ENCODE measurements at places on chromosomes 6 and 20.

GRCh38 chr20:5621305-5621704 is 128.9 kb upstream of the SHLD1 start:
- no peak for DNase-seq

DNA sequence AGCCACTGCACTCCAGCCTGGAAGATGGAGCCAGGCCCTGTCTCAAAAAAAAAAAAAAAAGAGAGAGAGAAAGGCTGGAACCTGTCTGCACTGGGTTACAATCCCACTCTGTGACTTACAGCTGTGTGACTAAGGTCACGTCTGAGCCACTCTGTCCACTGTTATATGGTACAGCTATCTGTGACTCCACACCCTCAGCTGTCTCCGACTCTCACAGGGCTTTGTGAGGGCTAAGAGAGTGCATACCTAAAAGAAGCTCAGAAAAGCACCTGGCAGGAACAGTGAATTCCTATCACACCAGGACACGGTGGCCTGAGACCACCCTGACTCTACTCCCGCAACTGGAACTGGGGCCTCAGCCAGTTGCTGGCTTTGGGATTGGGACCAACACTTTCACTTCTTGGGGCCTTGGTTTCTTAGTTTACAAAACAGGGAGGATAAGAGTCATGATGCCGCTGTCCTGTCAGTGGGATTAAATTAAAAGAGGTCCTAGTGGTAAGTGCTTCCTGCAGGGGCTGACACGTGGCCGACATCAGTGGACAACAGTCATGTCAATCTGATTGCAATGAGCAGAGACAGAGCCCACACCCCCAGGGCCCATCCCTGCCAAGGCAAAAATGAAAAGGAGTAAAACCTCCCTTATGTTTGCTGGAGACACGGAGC is 5.7 kb upstream of the CD93 start:
- DNase-seq, result no peak

GRCh38 chr6:144159742-144160141 is 9.4 kb downstream of the STX11 start:
- no peak for DNase-seq

GRCh38 chr6:152353440-152353839 is 283.7 kb downstream of the SYNE1 start:
- no peak for DNase-seq

GRCh38 chr20:4027590-4028265 is 12.4 kb upstream of the RNF24 start:
- peak; percentile 57 for DNase-seq

DNA sequence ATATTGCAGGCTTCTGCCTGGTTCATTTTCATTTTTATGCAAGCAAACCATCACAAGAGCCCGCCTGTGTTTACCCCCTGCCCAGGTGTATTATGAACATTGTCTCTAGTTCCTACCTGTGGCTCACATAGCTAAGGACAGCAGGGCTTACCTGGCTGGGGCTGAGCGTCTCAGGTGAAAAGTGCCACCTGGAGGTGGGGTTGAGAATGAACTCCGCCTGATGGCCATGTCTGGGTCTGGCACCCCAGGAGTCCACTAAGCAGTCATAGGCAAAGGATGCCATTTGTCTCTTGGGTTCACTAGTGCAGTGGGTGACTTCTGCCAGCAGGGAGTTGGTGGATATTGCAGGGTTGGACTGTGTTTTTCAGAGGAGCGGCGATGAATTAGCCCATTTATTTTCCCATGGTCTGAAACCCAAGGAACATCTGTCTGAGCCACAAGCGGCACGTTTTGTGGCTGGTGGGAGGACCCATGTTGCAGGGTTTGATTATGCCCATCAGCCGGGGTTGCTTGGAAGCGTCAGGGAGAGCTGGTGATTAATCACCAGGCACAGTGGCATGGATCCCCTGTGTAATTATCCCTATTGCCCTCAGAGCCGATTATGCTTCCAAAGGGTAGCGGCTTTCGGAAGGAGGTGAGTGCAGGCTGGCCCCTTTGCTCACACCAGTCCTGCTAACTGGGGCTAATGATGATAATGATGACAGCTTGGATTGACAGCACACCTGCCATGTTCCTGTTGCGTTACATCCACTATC is 92.1 kb downstream of the CDH26 start:
- DNase-seq, result no peak

GRCh38 chr20:36835453-36836198 is 40.3 kb upstream of the TLDC2 start:
- peak; percentile 98 for DNase-seq

- no peak for DNase-seq
These were observed 45.4 kb downstream of the TULP4 start for GRCh38 chr6:158357570-158358216.

DNA sequence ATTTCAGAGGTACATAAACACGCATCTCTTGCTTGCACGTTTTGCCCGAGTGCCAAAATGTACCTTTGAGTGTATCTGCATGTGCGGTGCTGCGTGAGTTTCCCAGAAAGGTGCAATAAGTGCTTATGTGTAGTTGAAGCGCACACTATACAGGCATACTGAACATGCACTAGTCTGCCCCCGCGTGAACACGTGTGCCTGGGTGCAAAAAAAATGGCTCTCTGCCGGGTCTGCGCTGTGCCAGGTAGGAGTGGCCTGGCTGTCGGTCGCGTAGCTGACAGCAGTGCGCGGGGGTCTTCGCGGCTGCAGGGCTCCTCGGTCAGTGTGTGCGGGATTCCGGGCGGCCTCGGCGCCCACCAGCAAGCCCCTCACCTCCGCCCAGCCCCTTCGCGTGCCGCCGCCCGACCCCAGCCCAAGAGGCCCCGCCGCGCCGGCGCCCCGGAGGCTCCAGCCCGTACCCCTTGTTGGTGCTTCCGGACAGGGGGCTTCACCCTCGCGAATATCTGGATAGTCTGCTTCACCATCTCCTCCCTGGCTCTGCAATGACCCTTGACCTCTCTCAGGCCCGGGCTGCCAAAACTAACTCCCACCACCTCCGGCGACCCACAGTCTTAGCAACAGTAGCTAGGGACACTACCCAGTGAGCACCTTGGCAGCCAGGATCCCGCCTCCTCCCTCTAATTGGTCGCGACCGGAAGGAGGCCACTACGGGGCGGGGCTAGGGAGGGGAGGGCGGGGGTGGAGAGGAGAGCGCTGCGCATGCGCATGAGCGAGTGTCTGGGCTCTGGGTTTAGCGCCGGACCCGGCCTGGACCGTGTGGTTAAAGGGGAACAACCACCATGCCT is at the start of gene KIF6:
Gene KIF6, minus strand, starts transcription at position 622 of the 845 bp plus-strand sequence. Its CDS starts 98 bp downstream, at position 524.
- DNase-seq, result peak; percentile 91

GRCh38 chr6:2754911-2755310 is 4.2 kb upstream of the MYLK4 start:
- DNase-seq, result no peak

DNA sequence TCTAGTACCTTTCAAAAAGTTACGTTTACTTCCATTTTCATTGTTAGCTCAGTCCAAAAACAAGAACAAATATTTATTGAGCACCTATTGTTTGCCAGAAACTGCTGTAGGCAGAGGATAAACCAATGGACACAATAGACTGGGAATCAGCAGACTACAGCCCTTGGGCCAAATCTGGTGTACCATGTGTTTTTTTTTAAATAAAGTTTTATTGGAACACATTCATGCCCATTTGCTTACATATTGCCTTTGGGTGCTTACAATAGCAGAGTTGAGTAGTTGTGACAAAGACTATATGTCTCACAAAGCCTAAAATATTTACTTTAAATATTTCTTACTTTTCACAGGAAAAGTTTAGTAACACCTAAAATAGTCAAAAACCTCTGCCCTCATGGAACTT is 216.1 kb downstream of the COL9A1 start:
- DNase-seq, result no peak

GRCh38 chr6:130019326-130020072 is 1.1 kb downstream of the L3MBTL3 start:
- peak; percentile 61 for DNase-seq

GRCh38 chr20:9255171-9255570 is 186.3 kb downstream of the PLCB4 start:
- DNase-seq, result no peak

DNA sequence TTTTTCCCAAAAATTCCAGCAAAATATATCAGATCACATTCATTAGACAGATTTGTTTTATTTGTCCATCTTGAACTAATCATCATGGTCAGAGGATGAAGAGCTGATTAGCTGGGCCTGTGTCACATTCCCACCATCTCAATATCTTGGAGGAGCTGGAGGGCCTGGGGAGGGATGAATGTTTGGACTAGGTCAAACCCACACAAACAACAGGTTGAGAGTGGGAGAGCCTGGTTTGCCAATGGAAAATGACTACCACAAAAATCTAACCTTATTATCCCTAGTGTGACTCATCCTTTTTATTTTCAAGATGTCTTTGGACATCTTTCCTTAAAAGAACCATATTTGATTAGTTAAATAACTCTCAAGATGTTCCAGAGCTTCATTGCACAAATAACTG is 242.4 kb downstream of the OGFRL1 start:
- DNase-seq, result peak; percentile 35

GRCh38 chr6:95292011-95292410 is 285.3 kb upstream of the MANEA start:
- DNase-seq, result no peak

GRCh38 chr6:10759884-10760329 is 12.3 kb downstream of the TMEM14B start:
- DNase-seq, result peak; percentile 84

DNA sequence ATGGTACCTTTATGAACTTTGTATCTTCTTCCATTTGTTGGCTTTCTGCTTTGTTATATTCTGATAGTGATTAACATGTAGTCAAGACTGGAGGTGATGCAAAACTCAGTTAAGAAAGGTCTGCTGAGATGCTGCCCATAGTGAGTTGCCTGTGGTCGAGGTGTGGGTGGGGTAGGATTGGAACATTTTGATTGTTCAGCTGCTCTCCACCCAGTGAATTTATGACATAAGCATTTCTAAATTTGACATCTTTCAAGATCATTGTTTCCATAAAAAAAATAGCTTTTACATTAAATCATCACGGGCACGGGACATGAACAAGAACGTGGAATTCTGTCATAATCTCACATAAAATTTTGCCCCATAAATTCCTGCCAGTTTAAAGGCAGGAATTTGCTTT is 146.6 kb upstream of the POU3F2 start:
- DNase-seq, result no peak

- DNase-seq, result no peak
These were observed 17.2 kb downstream of the TMEM200A start for GRCh38 chr6:130382872-130383490.

DNA sequence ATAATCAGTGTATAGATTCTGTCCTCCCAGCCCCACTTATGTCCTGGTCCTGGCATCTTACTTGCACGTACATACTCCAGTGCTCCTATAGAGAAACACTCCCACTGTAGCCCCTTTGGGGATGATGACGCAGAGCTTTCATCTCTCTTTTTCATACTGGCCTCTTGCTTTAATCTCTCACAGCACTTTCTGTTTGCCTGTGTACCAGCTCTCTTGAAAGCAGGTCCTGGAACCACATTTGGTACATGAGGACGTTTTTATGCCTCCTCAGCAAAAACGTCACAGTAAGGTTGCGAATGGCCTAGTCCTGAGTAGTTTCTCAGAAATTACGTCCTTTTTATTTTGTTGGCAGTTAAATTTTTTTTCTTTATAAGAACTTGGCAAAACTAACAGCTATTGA is 10.8 kb downstream of the L3MBTL3 start:
- DNase-seq, result no peak

DNA sequence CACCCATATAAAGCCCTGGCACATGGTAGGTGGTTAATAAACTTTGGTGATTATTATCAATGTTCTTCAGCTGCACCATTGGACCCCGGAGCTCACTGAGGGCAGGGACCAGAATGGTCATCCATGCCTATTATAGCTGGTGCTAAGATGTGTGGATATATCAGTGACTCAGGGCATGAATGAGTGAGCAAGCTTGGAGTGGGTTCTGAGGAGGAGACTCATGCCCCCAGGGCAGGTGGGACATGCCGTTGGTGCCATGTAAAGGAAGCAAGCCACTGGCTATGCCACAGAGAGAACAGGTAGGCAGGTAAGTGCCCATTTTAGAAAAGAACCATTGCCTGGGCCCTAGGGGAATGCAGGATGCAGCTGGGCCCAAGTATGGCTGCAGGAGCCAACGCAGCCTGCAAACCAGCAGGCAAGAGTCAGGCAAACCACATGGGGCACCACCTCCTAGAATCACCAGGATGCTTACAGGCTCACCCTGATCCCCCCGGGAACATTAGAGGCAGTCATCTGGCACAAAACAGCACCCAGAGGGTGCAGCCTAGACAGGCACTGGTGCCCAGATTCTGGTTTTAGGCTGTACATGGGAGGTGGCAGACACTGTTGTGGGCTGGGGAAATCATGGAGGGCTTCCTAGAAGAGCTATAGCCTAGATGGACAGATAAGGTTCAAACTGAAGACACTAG is 23.5 kb downstream of the PLAGL2 start:
- no peak for DNase-seq

- DNase-seq, result no peak
These were observed 870 bp downstream of the PAK5 start for GRCh38 chr20:9838035-9838377.

DNA sequence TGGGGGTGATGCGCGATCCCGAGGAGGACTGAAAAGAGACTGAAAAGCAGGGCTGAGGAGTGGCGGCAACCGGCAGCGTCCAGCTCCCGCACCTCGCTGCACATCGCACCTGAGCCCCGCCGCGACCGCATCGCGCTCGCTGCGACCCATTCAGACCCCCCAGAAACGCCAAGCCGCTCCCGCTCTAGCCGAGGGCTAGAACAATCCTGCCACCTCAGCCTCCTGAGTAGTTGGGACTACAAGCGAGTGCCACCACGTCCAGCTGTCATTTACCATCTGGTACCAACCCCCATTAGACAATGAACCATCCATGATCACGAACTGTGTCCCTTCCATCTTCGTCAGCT is 33.2 kb downstream of the HLA-A start:
- DNase-seq, result no peak

GRCh38 chr20:62808211-62808865 is 3.7 kb downstream of the OGFR start:
- DNase-seq, result no peak

- no peak for DNase-seq
These were observed 221.5 kb downstream of the MYLK4 start for GRCh38 chr6:2529211-2529719.

GRCh38 chr6:80280262-80281010 is 174.0 kb downstream of the BCKDHB start:
- DNase-seq, result peak; percentile 10

- no peak for DNase-seq
These were observed 406.6 kb upstream of the IRAK1BP1 start for GRCh38 chr6:78460711-78461110.

DNA sequence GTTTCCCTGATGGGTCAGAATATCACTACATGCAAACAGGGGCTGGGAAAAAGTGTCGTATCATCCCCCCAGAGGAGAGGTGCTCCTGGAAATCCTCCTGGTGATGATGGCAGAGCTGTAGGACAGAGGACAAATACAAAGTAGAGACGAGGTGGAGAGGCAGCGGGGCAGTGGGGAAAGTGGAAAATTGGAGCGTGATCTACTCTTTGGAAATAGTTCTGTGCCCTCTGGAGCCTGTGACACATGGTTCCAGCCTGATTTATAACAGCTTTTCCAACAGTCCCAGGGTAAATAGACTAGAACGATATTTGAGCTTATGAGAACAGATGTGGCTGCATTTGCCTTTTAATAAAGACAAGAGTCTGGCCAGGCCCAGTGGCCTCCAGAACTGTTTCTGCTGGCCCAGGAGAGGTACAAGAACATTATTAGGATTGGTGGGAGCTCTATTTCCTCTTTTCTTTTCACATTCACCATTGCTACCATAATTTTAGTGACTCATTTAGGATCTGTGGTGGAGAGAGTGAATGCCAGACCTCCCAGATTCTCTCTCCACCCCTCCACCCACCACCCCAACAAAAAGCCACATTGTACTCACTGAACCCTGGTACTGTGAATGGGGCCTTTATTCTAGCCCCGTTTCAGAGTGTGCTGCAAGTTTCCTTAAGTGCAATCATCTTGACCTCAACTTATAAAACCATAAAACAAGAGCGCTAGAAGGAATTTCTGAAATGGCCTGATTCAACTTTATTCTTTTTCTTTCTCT is 78.3 kb downstream of the BTBD3 start:
- DNase-seq, result no peak
